ENCODE measurements at places on chromosomes 2 and 18.

DNA sequence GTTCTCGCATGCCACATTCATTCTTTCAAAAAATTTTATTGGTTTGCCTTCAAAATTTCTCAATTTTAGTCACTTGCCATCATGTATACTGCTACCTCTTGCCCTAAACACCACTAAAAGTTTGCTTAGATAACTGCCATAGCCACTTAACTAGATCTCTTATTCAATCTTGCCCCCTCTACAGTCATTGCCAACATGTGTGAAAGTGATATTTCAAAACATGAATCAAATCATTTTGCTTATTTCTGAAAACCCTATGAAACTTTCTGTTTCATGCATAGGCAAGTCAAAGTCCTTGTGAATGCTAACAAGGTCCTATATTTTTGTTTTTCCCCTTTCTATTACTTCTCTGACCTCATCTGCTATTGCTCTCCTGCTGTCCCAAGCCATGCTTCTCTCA is 397.1 kb downstream of the KCNJ3 start:
- DNase-seq = no peak

- DNase-seq = no peak
Measured at GRCh38 chr2:232418466-232419244, 12.0 kb downstream of the ALPG start.

DNA sequence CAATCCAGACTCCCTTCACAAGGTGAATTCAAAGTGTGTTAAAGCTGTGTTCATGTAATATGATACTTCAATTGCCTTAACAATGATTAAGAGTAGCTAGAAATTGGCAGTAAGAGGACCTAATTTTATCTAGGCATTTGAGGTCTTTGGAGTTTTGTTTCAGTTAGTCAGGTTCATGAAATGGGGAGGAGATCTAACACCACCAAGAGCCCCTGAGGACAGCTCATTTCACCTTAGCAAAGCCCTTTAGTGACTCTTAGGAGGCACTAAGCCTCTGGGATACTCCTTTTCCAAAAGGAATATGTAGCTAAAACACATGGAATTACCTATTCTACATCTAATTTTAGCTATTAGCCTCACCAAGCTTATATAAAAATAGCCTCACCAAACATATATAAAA is 716.5 kb upstream of the RAB6C start:
- DNase-seq = no peak

GRCh38 chr2:47751856-47752414 is 31.0 kb upstream of the MSH6 start:
- DNase-seq = no peak

GRCh38 chr2:236164925-236165841 is 3.0 kb downstream of the GBX2 start:
- DNase-seq = no peak

DNA sequence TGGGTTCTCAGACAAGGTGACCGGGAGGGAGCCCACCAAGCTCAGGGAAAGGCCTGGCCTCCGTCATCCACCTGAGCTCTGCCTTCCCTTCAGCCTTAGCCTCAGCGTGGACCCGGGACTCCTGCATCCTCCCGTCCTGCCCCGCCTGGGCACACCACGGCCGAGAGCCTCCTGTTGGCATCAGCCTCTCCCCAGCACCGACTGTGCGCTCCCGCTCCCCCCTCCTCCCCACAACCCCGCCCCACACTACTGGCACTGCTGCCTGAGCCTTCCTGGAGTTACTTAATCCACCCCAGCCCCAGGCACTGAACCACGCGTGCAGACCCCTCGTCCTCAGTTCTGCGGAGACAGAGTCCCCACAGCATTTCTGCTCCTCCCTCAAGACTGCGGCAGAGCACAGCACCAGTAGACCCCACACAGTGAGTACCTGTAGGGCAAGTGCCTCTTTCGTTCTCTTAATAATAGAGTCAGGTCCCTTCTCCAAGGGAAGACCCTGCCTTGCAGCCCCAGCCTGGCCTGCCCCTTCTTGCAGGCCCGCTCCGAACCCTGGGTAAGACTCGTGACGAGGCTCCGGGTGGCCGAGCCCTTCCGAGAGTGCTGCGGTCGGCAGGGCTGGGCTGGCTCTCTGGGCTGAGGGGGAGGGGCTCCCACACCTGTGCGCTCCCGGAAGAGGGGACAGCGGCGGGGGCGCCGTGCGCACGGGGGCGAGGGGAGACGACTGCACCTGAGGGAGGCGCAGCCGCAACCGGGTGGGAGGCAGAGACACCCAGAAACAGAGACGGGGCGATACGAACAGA is at the start of gene AMER3:
Gene AMER3, plus strand, starts transcription at position 285 of the 797 bp plus-strand sequence. CDS start 6,533 bp downstream, outside the sequence.
- no peak for DNase-seq

- DNase-seq = no peak
Measured at GRCh38 chr2:199465988-199466691, 8.4 kb upstream of the SATB2 start.

GRCh38 chr2:27752551-27753237 is 18.8 kb upstream of the MRPL33 start:
- DNase-seq = no peak

DNA sequence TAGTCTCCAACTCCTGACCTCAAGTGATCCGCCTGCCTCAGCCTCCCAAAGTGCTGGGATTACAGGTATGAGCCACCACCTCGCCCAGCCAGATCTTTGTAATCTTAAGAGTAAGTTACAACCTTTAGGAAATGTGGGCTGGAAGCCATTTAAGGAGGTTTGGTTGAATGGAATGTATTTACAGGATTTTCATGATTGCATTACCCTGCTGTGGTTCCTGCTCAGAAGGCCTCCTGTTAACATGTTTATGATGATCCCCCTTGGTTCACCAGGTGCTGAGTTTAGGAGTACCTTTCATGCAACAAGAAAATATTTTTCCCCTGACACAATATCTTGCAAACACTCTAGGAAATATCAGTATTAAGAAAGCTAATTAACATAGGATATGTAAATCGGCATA is 187.4 kb upstream of the SH3BP4 start:
- DNase-seq = no peak

DNA sequence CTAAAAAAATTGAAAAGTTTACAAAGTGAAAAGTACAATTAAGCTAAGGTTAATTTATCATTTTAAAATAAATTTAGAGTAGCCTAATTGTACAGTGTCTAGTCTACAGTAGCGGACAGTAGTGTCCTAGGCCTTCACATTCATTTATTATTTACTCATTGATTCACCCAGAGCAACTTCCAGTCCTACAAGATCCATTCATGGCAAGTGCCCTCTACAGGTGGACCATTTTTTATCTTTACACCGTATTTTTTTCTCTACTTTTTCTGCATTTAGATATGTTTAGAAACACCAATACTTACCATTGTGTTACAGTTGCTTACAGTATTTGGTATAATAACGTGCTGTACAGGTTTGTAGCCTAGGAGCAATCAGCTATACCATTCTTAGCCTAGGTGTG is 84.1 kb downstream of the TSN start:
- DNase-seq = no peak

- DNase-seq = no peak
Measured at GRCh38 chr2:45268631-45269030, 259.4 kb upstream of the SIX2 start.

DNA sequence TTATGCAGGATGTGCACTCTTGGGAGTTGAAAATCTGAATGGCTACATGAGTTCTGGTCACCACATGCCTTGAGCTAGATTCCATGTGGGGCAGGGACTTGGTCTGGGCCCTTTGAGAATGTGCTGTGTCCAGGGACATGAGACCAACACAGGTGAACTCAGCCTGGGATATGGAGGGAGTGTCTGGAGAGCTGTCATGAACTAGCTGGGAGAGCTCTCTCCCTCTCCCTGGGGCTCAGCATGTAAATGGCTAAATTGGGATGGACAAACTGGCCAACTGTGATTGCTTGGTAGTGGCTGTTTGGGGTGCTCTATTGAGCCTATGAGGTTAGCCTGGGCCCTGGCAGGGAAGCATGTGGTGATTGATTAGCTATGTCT is 105.1 kb upstream of the HS6ST1 start:
- no peak for DNase-seq

DNA sequence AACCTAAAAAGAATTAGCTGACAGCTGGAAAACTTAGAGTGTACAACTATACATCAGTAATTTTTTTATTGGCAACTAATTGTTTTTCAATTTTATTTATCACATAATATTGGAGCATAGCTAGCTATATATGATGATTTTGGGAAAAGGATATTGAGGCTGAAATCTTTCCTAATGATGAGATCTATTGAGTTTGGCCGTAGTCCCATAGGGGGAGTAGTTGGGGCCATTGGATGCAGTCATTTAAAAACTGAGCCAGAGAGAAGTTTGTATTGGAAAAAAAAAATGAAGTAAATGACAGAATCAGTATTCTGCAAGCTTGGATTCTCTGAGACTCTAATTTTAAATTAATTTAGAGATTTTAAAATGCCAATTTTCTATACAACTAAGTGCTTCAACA is 179.8 kb downstream of the LTBP1 start:
- no peak for DNase-seq

DNA sequence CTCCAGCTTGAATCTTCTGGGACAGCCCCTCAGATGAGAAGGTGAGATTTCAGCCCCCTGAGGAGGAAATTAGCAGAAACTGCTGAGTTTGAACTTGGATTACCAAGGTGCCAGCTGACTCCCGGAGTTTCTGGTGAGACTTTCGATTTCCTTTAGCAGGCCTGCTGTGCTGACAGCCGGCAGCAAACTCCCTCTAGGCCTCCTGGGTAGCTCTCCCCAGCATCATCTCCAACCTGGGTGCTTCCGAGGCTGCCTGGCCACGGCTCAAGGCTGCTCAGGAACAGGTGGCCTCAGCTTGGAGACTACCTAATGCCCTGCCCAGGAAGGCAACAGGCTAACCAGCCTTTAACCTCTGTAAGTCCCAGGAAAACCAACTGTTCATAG is 16.5 kb downstream of the SDC1 start:
- no peak for DNase-seq

DNA sequence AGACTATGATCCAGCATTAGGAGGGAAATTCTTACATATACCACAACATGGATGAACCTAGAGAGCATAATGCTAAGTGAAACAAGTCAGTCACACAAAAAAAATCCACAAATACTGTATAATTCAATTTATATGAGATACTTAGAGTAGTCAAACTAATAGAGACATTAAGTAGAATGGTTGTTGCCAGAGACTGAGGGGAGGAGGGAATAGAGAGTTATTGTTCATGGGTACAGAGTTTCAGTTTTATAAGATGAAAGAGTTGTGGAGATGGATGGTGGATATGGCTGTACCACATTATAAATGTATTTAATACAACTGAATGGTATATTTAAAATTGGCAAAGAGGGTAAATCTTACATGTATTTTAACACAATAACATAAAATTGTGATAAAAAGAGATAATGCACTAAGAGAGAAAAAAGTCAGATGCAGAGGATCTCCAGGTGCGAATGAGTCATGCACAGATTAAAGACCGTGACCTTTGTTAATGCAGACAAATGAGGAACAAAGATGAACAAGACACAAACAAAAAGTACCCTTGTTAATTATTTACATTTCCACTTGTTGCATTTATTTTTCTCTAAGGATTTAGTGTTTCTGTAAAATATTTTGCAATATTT is 541.7 kb upstream of the MEX3C start:
- no peak for DNase-seq

- no peak for DNase-seq
Measured at GRCh38 chr18:79515944-79516351, 120.2 kb downstream of the NFATC1 start.

Data from stimulated activated CD8-positive, alpha-beta memory T cell treated with anti-CD3 and anti-CD28 coated beads, Interleukin-4, amount 100 ng/mL, for 1 hour (primary cell).